ENCODE measurements at places on chromosomes 5 and 9. TPM values are rescaled to one million over a fixed set of nuclear protein-coding genes. Genes with fewer than 3 reads are reported as not detected.

Gene GRIN1
- 0.43 TPM for total RNA-seq

Gene PCDHGC4
- total RNA-seq = not detected

Gene RORB
- 0.13 TPM for total RNA-seq

Gene ARHGEF28
- not detected for total RNA-seq

Gene MACIR
- total RNA-seq = 6.3 TPM

Gene IL9
- total RNA-seq = not detected

Gene PGM5
- total RNA-seq = not detected

Gene WNT8A
- total RNA-seq = not detected

Gene SLC4A9
- 0.43 TPM for total RNA-seq

DNA sequence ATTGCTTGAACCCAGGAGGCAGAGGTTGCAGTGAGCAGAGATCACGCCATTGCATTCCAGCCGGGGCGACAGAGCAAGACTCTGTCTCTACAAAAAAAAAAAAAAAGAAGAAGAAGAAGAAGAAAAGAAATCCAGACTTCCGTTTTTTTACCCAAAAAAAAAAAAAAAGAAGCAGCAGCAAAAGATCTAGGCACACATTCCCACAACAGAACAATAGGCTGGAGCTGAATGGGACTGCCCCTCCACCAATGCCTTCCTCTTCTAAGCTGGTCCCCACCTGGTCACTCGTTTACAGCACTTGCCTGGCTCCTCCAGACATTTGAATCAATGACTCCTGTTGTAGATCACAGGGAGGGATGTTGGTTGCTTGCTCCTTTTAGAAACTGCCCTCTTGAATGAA, 1.6 kb upstream of the LMAN2 start:
- DNase-seq = no peak
- H3K36me3 ChIP-seq = peaks cover 31% of the 10 kb centered on the region
- H3K27ac ChIP-seq = no peak overlapping the region
- no peaks in the 10 kb centered on the region for H3K27me3 ChIP-seq
- H3K4me3 ChIP-seq = peak overlapping the region; percentile 25
- peaks cover 69% of the 10 kb centered on the region for H3K4me1 ChIP-seq

- no peak for DNase-seq
- no peak overlapping the region for H3K27ac ChIP-seq
- no peak overlapping the region for H3K4me3 ChIP-seq
- H3K27me3 ChIP-seq = peaks cover 15% of the 10 kb centered on the region
- no peaks in the 10 kb centered on the region for H3K36me3 ChIP-seq
Measured at GRCh38 chr9:76761448-76761847, 2.8 kb upstream of the PCA3 start.

DNA sequence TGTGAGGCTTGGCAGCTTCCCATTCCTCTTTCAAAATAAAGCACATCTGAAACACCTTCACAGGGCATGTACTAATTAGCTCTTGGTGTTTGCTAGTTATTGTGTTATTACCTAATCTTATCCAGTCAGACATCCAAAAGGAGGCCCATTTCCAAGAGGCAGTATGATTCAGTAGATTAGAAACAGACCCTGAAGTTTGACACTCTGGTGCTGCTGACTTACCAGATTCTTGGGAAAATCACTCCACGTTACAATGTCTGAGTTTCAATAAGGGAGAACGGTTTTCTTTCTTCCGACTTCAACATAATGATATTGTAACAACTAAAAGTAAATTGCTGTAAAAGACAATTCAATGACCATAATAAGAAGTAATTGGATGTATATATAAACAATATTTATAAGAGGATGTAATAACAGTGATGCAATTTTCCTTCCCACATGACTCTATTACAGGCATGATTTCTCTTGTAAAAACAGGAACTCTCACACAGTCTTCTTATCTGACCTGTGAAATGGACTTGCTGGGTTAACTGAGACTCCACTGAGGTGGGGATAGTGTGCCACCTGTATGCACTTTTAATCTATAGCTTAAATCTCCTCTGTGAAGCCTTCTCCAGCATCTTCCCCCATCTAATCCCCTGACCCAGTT, 181.3 kb upstream of the ELL2 start:
- no peak overlapping the region for H3K4me3 ChIP-seq
- no peak for DNase-seq
- no peaks in the 10 kb centered on the region for H3K36me3 ChIP-seq

GRCh38 chr5:168168978-168169698, 122.3 kb upstream of the WWC1 start:
- H3K4me3 ChIP-seq = no peak overlapping the region
- DNase-seq = no peak
- no peak overlapping the region for H3K27ac ChIP-seq
- H3K27me3 ChIP-seq = peaks cover 7% of the 10 kb centered on the region
- peaks cover 4% of the 10 kb centered on the region for H3K4me1 ChIP-seq
- H3K36me3 ChIP-seq = no peaks in the 10 kb centered on the region

DNA sequence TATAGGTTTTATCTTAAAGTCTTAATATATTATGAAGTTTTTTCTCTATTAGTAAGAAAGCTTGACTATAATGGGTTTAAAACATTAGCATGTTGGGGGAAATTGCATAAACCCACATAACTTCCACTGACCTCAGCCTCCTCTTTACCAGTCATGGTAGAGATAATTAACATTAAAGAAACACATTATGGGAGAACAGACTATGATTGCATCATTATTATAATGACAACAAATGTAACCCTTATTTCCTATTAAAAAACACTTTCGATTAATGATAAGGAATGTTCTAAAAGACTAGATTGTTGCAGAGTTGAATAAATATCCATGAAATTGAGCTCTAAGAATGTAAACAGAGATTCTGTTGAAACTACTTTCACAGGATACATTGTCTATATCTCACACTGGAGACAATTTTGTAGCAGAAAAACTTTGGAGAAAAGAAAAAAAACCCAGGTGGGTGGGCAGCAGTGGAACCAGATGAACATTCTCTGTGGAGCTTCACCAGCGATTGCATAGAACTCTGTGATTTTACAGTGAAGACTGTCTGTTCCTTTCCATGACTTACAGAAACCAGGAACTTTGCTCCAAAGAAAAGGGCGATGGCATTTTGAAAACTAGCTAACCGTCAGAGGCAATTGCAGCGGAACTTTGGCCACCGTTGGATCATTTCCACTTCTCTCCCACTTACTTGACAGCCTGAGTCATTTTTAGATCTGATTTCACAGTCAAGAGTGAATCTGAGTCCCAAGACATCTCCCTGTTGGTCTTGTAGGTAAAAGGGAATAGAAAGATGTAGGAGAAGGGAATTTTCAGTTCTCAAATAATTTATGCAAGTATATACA, 21.0 kb upstream of the ERAP2 start:
- peaks cover 3% of the 10 kb centered on the region for H3K4me1 ChIP-seq
- H3K4me3 ChIP-seq = no peak overlapping the region
- H3K27ac ChIP-seq = no peak overlapping the region
- no peaks in the 10 kb centered on the region for H3K36me3 ChIP-seq
- H3K27me3 ChIP-seq = peaks cover 4% of the 10 kb centered on the region

DNA sequence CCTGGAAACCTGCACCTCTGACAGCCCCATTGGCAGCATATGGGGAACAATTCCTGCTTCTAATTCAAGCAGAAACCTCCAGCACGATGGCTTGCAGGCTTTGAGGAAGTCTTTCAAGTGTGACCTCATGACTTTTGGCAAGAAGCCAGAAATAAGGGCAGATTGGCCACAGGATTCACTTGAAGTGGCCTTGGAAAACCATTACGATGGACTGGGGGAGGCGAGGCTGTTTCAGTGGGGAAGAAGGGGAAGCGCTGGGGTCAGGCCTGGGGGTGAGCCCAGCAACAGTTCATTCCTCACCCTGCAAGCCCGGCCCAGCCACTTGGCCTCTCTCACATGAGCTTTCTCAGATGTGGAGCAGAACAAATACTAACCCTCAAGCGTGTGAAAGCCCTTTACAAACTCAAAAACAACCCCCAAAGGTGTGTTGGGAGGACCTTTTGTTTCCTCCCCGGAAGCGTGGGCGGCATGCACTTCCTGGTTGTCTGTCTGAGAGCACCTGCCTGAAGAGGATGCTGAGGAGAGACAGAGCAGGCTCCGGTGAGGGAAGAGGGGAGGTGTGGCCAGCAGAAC, 26.9 kb upstream of the EEIG1 start:
- peak; percentile 82 for DNase-seq
- peak overlapping the region; percentile 89 for H3K27ac ChIP-seq
- peaks cover 2% of the 10 kb centered on the region for H3K27me3 ChIP-seq

DNA sequence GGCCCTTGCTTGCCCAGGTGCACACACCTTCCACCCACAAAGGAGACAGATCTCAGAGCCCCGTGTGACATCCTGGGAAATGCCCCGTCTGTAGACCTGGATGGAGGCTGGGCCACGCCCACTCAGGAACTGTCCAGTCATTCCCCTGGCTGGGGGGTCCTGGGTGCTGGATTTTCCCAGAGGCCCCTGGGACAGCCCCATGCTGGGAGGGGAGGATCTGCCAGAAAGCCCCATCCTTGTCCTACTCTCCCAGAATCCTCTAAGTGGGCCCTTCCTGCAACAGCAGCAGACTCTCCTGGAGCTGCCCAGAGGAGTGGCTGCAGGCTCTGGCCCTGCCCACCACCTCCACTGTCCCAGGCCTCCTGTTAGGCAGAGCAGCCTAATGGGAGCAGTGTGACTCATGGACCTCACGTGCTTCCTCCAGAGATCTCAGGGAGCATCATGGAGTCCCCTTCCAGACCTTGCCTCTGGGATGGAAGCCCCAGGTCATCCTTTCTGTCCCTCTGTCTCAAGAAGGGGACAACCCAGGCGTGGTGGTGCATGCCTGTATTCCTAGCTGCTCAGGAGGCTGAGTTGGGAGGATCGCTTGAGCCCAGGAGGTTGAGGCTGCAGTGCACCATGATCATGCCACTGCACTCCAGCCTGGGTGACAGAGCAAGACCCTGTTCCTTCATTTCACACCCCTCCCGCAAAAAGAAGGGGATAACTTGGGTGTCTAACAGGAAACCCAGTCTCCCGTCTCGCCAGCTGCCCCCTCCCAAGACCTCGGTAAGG, 51.7 kb downstream of the JADE2 start:
- H3K36me3 ChIP-seq = peaks cover 63% of the 10 kb centered on the region
- no peak overlapping the region for H3K27ac ChIP-seq
- H3K27me3 ChIP-seq = no peaks in the 10 kb centered on the region
- H3K4me1 ChIP-seq = no peaks in the 10 kb centered on the region

DNA sequence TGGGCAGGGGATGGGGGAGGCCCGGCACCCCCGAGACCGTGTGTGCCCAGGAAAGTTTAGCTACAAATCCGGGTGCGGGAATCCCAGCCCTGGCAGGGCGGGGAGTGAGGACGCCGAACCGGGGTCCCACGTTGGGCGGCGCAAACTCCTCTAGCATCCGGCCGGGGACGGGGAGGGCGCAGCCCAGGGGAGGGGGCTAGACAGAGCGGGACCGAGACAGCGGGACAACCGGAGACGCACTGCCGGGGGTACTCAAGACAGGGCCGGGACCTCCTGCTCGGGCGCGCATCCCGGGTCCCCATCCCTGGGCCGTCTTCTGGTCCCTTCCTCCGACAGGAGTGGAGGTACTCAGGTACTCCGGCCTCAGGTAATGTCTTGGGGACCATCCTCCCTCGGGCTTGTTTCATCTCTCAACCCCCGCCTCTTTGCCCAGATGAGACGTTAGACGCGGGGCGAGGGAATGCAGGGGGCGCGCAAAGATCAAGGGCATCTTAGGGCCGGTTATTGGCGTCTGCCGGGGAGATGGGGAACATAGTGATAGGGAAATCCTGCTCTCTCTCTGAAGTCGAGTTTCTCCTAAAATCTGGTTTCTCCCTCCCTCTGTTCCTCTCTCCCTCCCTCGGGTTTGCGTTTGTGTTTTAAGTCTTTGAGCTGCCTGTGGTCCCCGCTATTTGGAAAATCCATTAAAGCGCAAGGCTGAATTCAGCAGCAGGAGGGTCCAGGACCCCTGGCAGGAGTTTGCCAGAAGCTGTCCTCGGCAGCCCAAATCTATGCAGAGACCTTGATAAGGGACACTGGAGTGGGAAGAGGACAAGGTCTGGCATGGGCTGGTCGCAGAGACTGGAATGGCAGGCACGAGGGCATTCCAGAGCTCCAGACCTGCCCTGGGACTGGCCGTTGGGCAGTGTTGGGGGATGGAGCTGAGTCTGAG, 815 bp downstream of the PDZD2 start:
- no peak overlapping the region for H3K27ac ChIP-seq
- H3K36me3 ChIP-seq = no peaks in the 10 kb centered on the region
- peaks cover 3% of the 10 kb centered on the region for H3K4me1 ChIP-seq
- H3K27me3 ChIP-seq = peaks cover 25% of the 10 kb centered on the region
- peak overlapping the region; percentile 44 for H3K4me3 ChIP-seq

- H3K27me3 ChIP-seq = peaks cover 1% of the 10 kb centered on the region
- H3K36me3 ChIP-seq = no peaks in the 10 kb centered on the region
- no peak overlapping the region for H3K4me3 ChIP-seq
Measured at GRCh38 chr9:96044401-96044800, 168.9 kb downstream of the ERCC6L2 start.

DNA sequence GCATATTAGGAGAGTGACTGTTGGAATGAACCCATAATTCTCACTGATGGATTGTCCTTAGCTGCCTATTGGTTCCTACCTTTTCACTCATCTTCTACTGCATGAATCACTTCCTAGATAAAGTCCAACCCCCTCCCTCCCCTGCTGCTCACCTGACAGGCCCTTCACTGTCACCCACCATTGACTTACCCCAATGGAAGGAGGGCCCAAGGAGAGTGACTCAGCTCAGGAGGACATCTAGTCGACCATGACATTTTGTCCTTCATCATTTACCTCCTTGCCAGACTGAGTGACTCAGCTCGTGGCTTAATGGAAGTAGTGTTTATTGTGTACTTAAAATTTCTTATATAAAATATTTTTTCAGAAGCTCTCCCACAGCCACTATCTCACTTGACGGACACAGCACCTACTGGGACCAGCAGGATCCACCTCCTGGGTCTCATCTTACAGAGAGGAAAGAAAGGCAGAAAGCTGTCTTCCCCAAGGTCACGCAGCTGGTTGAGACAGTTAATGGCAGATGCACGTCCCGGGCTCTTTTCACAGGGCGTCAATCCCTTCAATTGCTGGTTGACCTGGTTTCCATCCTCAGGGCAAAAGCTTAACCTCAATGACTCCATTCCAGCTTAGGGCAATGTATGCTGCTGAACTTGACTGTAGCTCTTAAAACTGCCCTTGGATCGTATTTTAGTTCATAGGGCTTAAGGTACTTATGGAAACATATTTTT, 142.3 kb downstream of the MARCHF11 start:
- no peak overlapping the region for H3K27ac ChIP-seq
- no peak overlapping the region for H3K4me3 ChIP-seq
- no peaks in the 10 kb centered on the region for H3K36me3 ChIP-seq
- no peaks in the 10 kb centered on the region for H3K27me3 ChIP-seq
- no peak for DNase-seq

Measured in activated CD4-positive, alpha-beta memory T cell treated with anti-CD3 and anti-CD28 coated beads, Interleukin-2, amount 10 ng/mL, durations not matched to agents 7 days and 5 days (primary cell).